ENCODE measurements at places on chromosomes 3 and 15.
A peak's percentile ranks its signal among the peaks of the same experiment; 100 is the strongest.

- no peak for DNase-seq
These were observed 92.3 kb downstream of the PPARG start for GRCh38 chr3:12381199-12381598.

- DNase-seq, result no peak
These were observed 33.8 kb downstream of the MUC4 start for GRCh38 chr3:195777975-195778374.

- DNase-seq, result no peak
These were observed 18.3 kb downstream of the PPARG start for GRCh38 chr3:12307136-12307535.

DNA sequence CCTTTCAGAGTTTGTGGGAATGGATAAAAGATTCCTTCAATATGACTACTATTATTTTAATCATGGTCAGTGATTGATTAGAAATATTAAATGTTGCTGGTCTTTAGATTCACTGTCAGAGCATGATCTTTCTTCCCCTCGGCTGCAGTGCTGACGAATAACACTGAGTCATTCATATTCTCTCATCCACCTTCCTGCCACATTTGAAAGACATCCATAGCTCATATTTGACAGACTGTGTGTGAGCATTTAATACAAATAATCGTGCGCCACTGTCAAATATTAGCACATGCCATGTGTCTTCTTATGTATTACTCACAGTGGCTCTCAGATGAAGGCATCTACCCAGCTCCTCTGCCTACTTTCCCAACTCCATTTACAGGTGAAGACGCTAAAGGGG is 476.5 kb upstream of the TPRG1 start:
- DNase-seq, result no peak

DNA sequence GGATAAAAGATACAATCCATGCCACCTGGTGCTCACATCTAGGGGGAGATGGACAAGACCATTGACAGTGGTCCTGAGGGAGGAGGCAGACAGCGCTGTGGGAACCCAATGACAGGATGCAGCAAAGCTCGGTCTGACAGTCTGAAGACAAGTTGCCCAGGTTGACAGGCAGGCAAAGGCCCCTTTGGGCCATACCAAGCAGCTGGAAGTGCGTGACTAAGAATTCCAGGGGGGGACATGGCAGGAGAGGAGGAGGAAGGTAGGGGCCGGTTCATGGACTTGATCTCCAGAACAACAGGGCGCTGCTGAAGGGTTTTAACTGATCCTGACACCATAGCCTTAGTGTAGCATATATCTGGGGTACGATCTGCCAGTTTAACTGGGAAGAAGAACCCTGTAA is 83.4 kb downstream of the RPLP1 start:
- no peak for DNase-seq

GRCh38 chr15:85592148-85592547 is 202.6 kb downstream of the KLHL25 start:
- DNase-seq, result no peak

GRCh38 chr3:38271553-38271952 is 5.9 kb downstream of the SLC22A13 start:
- DNase-seq, result no peak

GRCh38 chr3:142086581-142087090 is 62.7 kb downstream of the TFDP2 start:
- DNase-seq, result no peak

DNA sequence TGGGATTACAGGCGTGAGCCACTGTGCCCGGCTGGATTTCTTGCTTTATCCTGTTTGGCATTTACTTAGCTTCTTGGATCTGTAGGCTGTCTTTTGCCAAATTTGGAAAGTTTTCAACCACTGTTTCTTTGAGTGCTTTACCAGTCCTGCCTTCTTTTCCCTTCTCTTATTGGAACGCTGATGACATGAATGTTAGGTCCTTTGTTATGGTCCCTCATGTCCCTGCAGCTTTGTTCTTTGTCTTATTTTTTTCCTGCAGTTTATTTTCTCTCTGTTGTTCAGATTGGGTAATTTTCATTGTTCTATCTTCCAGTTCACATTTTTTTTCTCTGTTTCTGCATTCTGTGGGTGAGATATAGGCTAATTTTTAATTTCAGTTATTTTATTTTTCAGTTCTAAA is 25.0 kb downstream of the SH3GL3 start:
- no peak for DNase-seq

GRCh38 chr3:143826296-143826695 is 22.0 kb downstream of the SLC9A9 start:
- no peak for DNase-seq

DNA sequence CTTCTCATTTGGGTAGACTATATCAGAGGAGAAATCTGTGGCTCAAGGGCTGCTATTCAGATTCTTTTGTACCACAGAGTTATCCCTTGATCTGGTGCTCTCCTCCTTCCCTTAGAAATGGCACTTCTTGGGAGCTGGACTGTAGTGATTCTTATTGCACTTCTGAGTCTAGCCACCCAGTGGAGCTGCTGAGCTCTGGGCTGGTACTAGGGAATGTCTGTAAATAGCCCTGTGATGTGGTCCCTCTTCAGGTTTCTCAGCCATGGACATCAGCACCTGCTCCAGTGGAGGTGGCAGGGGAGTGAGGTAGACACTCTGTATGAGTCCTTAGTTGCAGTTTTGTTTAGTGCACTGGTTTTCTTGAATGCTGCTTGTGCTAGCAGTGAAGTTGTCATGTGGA is 1292.6 kb downstream of the SI start:
- DNase-seq, result no peak

DNA sequence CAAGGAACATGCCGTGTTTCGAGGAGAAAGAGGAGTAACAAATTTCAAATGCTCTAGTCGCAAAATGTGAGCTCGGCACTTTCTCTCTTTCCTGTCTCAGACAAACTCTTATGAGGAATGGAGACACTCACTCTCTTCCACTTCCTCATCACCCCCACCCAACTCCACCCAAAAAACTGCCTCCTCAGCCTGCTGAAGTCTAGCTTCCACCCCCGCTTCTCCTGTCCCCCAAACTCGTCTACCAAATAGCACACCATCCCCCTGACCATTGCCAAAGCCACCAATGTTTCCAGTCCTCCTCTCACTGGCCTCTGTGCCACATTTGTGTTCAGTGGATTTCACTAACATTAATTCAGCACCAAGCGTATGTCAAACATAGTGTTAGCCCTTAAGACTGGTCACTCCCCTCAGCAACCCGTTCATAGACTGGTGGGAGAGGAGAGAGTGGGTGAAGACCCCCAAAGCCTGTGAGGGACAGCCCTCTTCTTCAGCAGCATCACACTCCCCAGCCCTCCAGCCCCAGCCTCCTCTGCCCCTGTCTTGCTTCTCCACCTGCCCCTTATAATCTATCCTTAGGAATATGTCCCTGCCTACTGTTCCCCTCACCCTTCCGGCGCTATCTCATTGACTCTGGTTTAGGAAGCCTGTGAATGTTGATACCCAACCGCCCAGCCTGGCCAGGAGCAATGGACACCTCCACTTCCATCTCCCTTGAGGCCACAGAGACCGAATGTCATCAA is 77.3 kb downstream of the FAM174B start:
- DNase-seq, result no peak

- DNase-seq, result no peak
These were observed 8.4 kb downstream of the ARMC8 start for GRCh38 chr3:138195481-138195880.

- no peak for DNase-seq
These were observed 169.4 kb downstream of the KLHL25 start for GRCh38 chr15:85625166-85625830.

DNA sequence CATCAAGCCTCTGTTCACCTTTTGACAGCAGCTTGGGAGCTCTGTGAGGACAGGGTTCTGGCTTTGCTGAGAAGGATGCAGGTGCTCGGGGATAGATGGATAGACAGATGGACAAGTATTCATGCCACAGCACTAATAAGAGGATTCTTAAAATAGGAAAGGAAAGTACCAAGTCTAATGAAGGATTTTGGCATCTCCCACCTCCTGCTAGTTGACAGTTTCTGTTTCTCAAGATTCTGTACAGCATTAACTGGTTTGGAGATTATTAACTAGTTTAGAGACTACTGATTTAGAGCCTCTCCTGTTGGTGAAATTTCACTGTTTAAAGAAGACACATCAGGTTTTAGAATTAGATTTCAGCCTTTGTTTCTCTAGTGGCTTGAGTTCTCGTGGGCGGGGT is 152.3 kb downstream of the CACNA1D start:
- DNase-seq, result no peak

DNA sequence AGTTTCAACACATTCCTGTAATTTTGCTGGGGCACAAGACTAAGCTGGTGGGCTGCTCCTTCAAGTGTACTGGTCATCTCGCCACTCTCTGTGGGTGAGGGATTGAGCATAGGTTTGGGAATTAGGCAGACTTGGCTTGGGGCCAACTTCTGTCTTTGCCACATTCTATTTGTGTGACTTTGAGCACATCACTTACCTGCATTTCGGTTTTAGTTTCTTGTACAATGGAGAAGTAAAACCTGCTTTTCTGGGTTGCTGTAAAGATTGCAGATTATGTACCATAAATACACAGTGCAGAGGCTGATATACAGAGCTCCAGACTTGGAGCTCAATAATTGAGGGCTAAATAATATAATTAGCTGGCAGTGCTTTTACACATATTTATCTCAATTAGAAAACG is 162.1 kb downstream of the C3orf38 start:
- no peak for DNase-seq

- no peak for DNase-seq
These were observed 3.1 kb upstream of the MAGI1 start for GRCh38 chr3:66041828-66042227.

- DNase-seq, result no peak
These were observed 22.3 kb downstream of the CTSH start for GRCh38 chr15:78922527-78922926.

GRCh38 chr3:193800138-193801043 is 207.4 kb downstream of the OPA1 start:
- DNase-seq, result no peak

DNA sequence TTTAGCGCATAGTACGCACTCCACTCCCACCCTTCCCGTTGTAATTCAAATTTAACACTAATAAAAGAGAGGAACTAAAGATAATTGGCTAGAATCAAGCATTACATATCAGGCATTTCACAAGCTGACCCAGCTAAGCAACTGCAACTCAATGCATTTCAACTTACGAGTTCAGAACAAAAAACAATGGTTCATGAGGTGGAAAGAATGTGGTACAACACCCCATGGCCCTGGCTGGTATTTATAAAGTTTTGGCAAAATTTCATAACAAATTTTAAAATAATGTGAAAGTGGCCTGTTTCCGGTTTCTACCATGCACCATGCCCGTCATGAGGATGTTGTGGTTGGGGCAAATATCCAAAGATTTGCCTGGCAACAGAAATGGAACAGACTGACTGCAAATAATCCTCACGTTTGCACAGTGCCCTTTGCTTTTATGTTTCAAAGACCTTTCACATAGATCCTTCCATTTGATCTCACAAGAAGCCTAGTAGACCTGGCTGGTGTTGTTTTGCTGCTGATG is 455.3 kb upstream of the NR2F2 start:
- no peak for DNase-seq

DNA sequence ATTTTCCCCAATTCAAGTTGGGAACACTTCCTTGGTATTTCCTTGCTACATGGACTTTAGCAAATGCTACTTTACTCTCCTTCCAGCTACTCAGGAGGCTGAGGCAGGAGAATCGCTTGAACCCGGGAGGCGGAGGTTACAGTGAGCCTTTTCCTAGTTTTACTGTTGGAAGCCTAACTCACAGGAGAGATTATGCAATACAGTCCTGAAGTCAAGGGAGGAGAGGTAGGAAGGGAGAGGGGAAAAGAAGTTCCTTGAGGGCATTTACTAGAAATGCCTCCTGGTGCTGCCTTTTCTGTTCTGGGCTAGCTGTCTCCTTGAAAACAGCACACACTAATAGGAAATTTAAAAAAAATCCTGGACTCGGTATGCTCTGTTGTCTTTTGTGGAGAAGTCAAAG is 6.2 kb downstream of the HHLA2 start:
- no peak for DNase-seq

GRCh38 chr3:71893122-71893521 is 108.2 kb upstream of the PROK2 start:
- DNase-seq, result no peak

GRCh38 chr3:39106851-39107387 is 508 bp downstream of the GORASP1 start:
- DNase-seq, result peak; percentile 40

DNA sequence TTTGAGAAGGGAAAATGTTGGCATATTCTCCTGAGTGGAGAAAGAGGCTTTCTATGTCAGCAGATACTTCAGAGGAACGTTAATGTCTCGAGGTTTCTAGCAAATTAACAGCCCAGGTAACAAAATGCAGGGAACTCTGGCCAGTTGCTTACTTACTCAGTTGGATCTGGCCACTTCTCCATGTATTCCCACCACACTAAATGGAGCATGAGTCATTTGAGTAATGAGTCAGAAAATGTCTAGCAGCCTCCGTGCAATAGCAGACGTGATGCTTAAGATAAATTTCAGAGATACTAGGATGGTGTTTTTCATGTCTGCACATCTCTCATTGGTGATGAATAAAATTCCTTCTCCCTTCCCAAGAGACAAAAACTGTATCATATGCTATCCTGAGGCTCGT is 671.5 kb downstream of the FHIT start:
- DNase-seq, result no peak

- DNase-seq, result no peak
These were observed 843.8 kb downstream of the VGLL3 start for GRCh38 chr3:86147119-86147518.

GRCh38 chr3:142857056-142857455 is 31.8 kb downstream of the PCOLCE2 start:
- DNase-seq, result no peak

- no peak for DNase-seq
These were observed 86.7 kb upstream of the TBL1XR1 start for GRCh38 chr3:177283983-177284382.

GRCh38 chr15:90749754-90750153 is 32.6 kb downstream of the BLM start:
- no peak for DNase-seq

DNA sequence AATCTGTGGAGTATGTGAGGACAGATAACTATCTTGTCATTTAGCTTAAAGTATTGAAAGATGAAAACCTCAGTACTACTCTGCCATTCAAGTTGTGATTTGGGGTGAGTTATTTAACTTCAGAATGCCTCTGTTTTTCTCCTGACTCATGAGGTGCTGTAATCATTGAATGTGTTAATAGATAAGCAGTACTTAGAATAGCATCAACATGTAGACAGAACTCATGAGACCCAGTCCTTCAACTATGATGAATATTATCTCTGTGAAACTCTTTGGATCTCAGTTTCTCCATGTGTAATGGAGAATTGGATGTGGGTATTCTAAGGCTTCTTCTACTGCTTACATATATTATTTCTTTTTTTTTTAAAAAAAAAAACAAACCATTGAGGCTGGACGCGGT is 431.4 kb downstream of the GRM7 start:
- DNase-seq, result no peak
